Brain microvascular endothelial cell (primary cell): ENCODE measurements at places on chromosomes 2 and 18.

DNA sequence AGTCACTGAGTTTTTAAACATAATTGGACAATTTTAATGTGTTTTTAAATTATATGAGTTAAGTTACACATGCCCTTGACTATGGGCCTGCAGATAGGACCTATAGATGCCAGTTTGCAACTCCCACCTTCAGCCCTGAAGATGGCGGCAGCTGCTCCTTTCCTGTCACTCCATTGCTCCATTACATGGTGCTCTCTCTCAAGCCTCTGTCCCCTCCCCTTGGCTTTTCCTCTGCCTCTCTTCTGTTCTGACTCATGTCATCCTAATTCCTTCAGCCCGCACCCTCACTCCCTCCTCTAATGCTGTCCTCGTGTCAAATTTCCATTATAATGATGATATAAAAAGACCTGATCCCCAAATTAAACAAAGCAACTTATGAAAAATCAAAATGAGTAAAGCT lies 133.7 kb upstream of the HNRNPA3 start:
- no peak for DNase-seq

DNA sequence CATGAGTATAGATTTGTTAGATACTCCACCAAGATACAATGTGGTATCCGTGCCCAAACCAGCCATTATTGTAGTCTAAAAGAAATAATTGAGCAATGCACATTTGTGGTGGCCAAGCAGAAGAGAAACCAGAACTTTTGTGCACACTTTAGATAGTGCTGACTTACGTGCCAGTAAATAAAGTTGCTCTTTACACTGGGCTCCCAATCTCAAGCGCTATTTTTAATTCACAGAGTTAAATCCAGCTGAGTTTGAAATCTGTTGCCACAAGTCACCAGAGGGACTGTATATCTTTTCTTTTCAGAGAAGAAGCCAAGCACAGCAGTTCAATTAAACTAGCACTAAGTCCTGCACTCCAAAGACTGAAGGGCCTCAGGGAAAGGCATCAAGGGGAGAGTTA lies 680.4 kb downstream of the TDRD15 start:
- no peak for DNase-seq

DNA sequence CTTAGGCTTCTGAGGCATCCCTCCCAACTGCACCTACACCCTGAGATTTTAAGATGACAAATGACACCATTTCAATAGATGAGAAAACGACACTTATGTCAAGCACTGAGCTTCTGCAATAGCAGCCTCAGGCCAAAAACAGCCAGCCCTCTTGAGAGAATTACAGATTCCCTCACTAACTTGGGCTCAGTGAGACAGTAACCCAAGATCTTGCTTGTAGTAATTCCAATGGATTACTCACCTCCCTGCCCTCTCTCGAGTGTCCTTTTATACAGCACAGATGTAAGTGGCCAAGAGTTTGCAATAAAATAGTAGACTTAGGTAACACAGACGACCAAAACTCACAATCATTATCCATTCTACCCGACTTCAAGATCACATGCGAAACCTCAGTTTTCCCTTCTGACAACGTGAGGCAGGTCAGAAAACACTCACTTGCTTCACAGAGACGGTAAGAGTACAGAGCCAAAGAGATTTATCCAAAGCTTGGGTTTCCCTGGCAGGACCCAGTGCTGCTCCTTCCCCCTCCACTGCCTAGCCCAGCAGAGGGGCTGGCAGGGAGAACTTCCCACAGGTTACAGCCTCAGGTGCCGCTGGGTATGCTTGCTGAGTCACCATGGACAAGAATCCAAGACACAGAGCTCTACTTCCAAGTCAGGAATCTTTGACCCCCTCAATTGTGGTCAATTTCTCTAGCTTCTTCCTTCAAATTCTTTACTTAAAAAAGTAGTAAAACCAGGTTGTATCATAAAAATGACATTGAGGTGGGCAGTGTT lies 181.4 kb downstream of the MYO5B start:
- no peak for DNase-seq

DNA sequence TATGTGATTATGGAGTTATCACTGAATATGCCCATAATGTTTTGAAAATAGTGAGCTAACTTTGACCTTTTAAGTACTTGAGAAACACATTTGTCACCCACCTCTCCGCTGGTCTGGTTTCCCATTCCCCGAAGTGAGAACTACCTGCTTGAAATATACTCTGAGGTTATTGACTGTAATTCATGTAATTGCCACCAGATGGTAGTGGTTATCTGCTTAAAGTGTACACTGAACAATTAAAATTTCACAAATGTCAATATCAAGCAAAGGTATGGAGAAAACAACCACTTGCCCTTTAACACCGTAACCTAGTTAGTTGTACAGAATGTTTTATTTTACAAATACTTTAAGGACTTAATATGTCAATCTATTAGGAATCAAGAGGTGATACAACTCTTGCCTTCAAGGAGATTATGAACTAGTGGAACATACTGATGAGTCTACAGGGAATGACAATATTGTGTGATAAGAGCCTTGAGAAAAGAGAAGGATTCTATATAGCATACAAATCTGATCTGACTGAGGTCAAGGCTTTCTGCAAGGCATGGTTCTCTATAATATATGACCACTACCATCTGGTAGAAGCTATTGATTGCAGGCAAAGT lies 316.8 kb upstream of the KCNH7 start:
- no peak for DNase-seq

- DNase-seq = no peak
Measured at GRCh38 chr2:200107514-200108217, 152.3 kb downstream of the MAIP1 start.

- DNase-seq = no peak
Measured at GRCh38 chr18:24369426-24369825, 28.2 kb downstream of the OSBPL1A start.

GRCh38 chr2:236367506-236368289 lies 103.5 kb upstream of the ASB18 start:
- no peak for DNase-seq
